ENCODE measurements at places on chromosomes 12 and 14. TPM values are rescaled to one million over a fixed set of nuclear protein-coding genes. Genes with fewer than 3 reads are reported as not detected.

The NRIP2 gene
- not detected for total RNA-seq

The RASSF9 gene
- 0.33 TPM for total RNA-seq

The TSPAN19 gene
- not detected for total RNA-seq

The FZD10 gene
- total RNA-seq = 1.1 TPM

The SYNDIG1L gene
- 1.9 TPM for total RNA-seq

The ADCY4 gene
- total RNA-seq = 2.4 TPM

The MYH6 gene
- 0.09 TPM for total RNA-seq

The PTHLH gene
- total RNA-seq = not detected

The GALNT6 gene
- total RNA-seq = 11.0 TPM

The THTPA gene
- total RNA-seq = 26.2 TPM

The SYT10 gene
- 0.78 TPM for total RNA-seq

The TIMELESS gene
- total RNA-seq = 64.9 TPM

The FAM186B gene
- 0.21 TPM for total RNA-seq

The SLC4A8 gene
- 16.9 TPM for total RNA-seq

The SLC25A21 gene
- total RNA-seq = 6.0 TPM

The FAM181A gene
- not detected for total RNA-seq

The STYK1 gene
- total RNA-seq = 1.9 TPM

The FSCB gene
- total RNA-seq = not detected

The SRGAP1 gene
- total RNA-seq = 8.1 TPM

The CLMN gene
- 12.2 TPM for total RNA-seq

The FLRT2 gene
- 9.4 TPM for total RNA-seq

The ADGRD1 gene
- 0.80 TPM for total RNA-seq

The KCNH5 gene
- total RNA-seq = 0.60 TPM

The ESR2 gene
- total RNA-seq = 0.50 TPM

The ANKRD33 gene
- total RNA-seq = 1.7 TPM

The KLHDC1 gene
- not detected for total RNA-seq

The TPH2 gene
- 0.55 TPM for total RNA-seq

The CLEC4C gene
- total RNA-seq = 0.50 TPM

The GLT8D2 gene
- total RNA-seq = 10.2 TPM

The AQP6 gene
- 0.21 TPM for total RNA-seq

The ENO2 gene
- 165 TPM for total RNA-seq

The TGM1 gene
- 5.2 TPM for total RNA-seq

The DNAH10 gene
- 0.09 TPM for total RNA-seq

The FAM222A gene
- 1.3 TPM for total RNA-seq

The LTBP2 gene
- 1.2 TPM for total RNA-seq

The NUMB gene
- 42.0 TPM for total RNA-seq

The AICDA gene
- not detected for total RNA-seq

The C12orf54 gene
- not detected for total RNA-seq

The PRPH gene
- 1.7 TPM for total RNA-seq

The ADAMTS20 gene
- 6.0 TPM for total RNA-seq

The ACOT4 gene
- 1.6 TPM for total RNA-seq

The CCDC196 gene
- not detected for total RNA-seq

The ASB2 gene
- total RNA-seq = 0.71 TPM

The ADAM20 gene
- 0.25 TPM for total RNA-seq

The PGF gene
- total RNA-seq = 5.0 TPM

The METTL25 gene
- total RNA-seq = 7.2 TPM

The KRT71 gene
- not detected for total RNA-seq

The LRRC43 gene
- total RNA-seq = 0.21 TPM

All from WTC11 (cell line).